Fibroblast of skin of back (primary cell): ENCODE measurements at places on chromosomes 12 and 14.

- DNase-seq, result no peak
Observed at GRCh38 chr14:63781686-63782085, 53.8 kb upstream of the SGPP1 start.

GRCh38 chr12:122021822-122022392 lies at the start of gene BCL7A:
Gene BCL7A, plus strand, starts transcription at chr12:122021884. Its CDS starts 208 bp downstream, at chr12:122022092.
- peak; percentile 80 for DNase-seq

- DNase-seq, result peak; percentile 77
Observed at GRCh38 chr12:93591137-93591868, 18.8 kb downstream of the SOCS2 start.

- no peak for DNase-seq
Observed at GRCh38 chr12:41228066-41228820, 40.1 kb downstream of the PDZRN4 start.

- peak; percentile 14 for DNase-seq
Observed at GRCh38 chr14:100402631-100403030, 79.5 kb downstream of the SLC25A47 start.

- DNase-seq, result no peak
Observed at GRCh38 chr12:95972832-95973456, 23.2 kb downstream of the HAL start.

GRCh38 chr14:50083467-50084337 lies 32.7 kb downstream of the VCPKMT start:
- no peak for DNase-seq

- DNase-seq, result peak; percentile 41
Observed at GRCh38 chr14:33573301-33573880, 377.5 kb downstream of the EGLN3 start.

DNA sequence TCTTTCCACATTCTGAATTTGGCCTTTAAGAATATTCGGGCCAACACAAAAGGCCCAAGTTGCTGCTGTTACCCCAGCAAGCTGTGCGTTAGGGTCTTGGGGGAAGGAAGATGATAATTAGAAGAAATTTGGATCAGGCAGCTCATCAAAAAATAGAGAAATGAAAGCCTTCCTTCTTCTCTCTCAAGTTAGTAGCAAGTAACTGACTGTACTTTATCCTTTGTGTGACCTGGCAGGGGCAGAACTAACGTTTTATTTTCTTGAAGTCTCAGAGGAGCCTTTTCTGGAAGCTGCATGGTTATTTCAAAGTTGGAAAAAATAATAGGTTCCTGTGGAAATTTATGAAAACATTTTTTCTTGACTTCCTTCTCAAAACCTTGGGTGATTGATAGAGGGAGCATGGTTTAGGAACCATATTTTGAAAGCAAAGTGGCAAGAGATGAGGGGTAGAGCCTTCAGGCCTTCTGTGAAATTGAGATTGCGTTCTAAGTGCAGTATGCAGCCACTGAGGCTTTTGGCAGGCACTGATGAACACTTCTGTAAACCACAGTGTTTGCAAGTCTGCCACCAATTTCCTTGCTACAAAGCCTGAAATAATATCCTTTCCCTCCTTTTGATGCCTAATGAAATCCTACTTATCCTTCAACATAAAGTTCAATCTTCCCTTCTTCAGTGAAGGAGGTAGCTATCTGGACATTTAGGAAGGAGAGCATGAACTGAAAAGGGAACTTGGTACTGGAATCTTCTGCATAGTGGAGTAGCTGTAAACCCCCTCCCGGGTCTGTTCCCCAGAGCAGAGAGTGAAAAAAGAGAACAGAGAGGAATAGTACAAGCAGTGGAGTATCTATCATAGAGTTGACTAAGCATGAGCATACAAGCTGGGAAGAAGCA lies 123.2 kb downstream of the FGD4 start:
- peak; percentile 17 for DNase-seq

DNA sequence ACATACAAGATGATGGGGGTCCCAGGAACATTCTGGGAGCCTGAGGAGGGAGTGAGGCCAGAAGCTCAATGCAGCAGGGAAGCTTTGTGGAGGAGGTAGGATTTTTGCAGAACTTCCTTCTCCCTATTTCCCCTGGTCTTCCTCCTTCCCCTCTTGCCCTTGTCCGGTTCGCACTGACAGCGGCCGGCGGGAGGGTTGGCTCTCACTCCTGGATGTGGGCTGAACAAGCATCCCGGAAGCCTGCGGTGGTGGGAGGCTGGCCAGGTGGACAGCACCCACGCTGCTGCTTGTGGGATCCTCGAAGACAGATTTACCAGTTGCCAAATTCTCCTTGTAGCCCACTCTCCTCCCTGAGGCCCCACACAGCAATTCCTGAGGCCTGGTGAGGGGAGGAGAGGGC lies 112.2 kb downstream of the KCNA5 start:
- no peak for DNase-seq

DNA sequence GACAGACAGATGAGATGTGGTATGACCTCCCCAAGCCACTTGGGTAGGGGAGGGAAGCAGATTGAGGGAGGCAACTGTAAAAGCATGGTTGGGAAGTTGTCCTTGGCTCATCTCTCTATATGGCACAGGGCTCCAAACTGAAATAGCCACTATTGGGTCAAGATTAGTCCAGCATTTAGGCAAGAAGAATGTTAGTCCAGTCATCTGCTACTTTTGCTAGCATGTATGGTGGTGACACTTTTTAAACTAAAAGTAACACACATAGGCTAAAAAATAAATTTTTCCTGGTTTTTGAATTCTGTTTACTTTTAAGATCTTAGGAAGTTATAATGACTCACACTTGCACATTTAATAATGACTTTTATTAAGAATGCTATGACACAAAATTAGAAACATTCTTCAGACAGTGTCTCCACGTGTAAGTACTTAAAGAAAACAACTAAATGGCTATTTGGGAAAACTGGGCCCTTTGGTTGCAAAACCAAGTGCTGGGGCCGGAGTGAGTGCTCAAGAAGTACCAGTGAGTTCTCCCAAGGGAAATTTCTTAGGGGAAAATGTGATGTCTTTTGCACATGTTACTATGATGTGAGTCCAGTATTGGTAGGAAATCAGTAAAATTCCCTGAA lies 179.1 kb upstream of the HIF1A start:
- DNase-seq, result no peak

- DNase-seq, result no peak
Observed at GRCh38 chr12:109131154-109132050, 15.0 kb downstream of the ACACB start.
